NCI-H460 (cell line): ENCODE measurements at places on chromosomes 1 and 21.

DNA sequence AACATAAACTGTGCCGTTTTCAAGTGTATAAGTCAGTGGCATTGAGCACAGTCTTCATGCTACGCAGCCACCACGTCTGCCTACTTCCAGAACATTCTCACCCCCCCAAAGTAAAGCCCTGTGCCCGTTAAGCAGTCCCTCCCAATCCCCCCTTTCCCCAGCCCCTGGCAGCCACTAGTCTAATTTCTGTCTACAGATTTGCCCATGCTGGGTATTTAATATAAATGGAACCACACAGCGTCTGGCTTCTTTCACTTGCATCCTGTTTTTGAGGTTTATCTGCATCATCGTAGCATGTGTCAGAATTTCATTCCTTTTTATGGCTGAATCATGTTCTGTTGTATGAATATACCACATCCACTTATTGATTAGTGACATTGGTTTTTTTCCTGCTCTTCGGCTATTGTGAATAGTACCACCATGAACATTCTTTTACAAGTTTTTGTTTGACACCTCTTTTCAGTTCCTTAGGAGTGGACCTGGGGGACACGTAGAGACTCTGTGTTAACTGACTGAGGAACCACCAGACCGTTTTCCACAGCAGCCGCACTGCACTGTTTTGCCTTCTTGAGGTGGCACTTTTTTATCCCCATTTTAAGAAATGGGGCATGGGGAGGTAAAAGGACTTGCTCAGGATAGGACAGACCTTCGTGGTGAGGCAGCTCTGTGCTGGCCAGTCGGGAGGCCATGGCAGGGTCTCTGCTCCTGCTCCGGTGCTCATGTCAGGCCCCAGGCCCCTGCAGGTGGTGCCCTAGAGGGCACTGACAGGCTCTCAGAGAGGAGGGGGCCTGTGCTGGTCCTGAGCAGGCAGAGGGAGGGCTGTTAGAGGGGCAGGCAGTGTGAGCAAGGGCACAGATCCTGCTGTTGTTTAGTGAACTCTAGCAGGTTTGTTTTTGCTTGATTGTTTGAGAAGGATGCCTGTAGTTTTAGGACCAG, 123.8 kb downstream of the PCBP3 start:
- DNase-seq = no peak

DNA sequence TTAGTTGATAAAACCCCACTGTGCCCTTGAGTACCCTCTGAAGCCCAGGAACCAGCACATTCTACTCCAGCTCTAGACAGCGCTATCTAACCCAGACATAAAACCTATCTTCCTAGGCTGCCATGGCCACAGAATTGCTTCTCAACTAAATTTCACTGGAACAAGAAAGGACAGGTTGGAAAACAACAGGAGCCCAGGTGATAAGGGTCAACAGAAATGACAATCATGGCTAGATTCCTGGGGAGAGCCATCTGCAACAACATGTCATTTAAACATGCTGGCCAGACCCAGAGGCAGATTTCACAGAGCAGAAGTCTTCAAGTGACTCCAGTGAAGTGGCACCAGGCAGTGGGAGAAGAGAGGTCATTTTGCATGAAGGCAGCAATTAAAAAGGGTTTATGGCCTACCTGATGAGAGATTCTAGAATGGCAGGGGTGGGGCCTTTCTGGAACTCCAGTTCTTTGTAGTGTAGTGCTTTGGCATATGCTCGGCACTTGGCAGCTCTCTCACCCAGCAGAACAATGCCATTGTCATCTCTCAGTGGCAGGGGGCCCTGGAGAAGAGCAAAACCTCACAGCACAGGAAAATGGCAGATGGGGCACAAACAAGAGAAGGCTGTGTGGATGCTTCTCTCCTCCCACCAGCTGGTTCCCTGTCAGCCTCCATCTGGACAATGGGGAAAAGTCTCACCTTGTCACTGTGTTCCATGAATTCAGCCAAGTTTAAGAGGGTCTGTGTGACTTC, 9.9 kb downstream of the ANGPTL7 start:
- DNase-seq = no peak

DNA sequence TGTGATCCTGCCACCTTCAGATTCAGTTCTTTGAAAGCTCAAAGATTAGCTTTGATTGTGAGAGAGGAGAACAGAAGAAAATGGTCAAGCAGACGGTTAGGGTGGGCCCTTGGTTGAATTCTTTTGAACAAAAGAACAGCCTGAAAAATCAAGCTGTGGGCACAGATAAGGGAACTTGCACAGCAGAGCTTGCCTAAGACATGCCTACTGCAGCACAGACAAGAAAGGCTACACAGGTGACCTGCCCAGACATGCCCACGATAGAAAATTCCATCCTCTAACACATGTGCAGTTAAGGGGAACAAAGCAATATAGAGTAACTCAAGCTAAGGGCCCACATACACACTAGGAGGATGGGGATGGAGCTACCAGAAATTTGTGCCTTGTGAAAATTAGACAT, 512.5 kb upstream of the LRRC7 start:
- DNase-seq = no peak

GRCh38 chr1:186717286-186717685, 37.1 kb upstream of the PTGS2 start:
- DNase-seq = no peak

- no peak for DNase-seq
Measured at GRCh38 chr1:203638950-203639349, 12.3 kb downstream of the ATP2B4 start.

DNA sequence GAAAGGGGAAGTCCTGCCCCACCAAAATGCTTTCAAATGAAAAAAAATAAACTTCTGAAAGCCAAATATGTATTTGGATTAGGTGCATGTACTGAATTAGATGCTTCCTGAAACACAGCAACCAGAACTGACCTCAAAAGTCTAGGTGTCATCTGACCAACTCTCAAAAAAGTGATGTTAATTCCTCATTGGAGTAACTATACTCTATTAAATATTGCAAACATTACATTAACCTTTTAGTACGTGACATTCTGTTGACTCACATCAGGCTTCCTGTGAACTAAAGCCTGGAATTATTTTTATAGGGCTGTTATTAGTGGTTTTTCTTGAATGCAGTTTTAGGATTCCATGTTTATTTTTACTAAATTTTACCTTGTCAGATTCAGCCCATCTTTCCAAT, 73.5 kb downstream of the ASTN1 start:
- DNase-seq = no peak

DNA sequence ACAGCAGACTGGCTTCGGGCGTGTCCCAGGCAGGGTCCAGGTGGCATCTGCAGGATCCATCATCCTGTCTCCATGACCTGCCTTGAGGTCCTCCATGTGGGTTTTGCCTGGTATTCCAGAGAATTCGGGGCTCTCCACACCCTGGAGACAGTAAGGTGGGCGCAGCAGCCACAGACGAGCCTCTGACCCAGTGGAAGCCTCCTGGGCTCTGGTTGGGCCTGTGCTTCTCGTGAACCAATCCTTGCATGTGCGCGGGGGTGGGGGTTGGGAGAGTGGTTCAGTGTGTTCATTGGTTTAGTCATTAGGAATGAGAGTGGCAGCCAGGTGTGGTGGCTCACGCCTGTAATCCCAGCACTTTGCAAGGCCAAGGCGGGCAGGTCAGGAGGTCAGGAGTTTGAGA, 32.1 kb upstream of the TNFRSF1B start:
- no peak for DNase-seq

GRCh38 chr1:24526940-24527542, 24.4 kb downstream of the RCAN3 start:
- DNase-seq = no peak

DNA sequence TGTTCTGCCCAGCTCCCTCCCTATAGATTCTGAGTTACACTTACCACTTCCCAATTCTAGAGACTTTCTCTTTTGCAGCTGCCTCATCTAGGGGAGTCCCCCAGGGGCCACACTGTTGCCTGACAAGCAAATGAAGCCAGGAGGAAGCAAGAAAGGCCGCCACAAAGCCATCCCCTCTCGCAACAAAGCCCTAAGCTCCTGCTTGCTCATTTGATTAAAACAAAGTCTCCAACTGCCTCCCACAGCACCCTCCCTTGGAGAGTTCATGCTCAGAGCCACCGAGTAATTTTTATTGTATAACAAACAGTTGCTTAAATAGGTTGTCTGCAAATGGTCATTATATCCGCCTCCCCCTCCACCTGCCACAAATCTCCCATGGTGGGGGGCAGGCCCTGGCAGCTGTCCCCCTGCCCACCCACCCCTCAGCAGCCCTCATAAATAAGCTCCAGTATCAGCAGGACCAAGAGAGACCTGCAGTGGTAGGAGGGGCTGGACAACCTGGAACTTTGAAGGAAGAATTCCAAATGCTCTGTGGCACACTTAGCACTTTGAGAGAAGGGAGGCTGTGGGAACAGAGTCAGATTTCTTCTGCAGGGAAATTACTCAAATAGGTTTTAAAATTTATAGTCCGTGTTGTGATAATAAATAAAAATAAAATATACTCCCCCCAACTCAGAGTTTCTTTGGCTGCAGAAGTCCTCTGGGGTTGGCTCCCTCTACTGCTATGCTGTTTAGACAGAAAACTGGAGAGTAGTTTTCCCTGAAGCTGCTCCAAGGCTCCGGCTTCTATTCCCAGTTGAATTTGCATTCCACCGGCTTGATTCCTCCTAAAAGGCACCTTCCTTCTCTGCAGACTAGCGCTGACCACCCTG, 237.5 kb downstream of the TTLL7 start:
- DNase-seq = no peak

DNA sequence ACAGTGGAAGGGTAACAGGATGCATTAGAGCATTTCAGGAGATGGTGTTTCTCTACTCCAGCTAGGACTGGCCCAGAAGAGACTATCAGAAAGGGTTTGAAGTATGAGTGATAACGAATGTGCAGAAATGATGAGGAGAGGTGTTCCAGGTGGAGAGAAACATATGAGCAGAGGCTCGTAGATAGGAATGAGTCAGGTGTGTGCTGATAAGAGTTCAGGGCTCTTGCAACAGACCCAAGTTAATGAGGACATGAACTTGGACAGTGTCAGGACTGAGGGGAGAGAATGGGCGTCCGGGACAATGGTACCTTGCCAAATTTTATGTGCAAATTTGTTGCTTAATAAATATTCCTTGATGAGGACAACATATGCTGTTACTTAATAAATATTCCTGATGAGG, 183.9 kb upstream of the NFIA start:
- DNase-seq = no peak

DNA sequence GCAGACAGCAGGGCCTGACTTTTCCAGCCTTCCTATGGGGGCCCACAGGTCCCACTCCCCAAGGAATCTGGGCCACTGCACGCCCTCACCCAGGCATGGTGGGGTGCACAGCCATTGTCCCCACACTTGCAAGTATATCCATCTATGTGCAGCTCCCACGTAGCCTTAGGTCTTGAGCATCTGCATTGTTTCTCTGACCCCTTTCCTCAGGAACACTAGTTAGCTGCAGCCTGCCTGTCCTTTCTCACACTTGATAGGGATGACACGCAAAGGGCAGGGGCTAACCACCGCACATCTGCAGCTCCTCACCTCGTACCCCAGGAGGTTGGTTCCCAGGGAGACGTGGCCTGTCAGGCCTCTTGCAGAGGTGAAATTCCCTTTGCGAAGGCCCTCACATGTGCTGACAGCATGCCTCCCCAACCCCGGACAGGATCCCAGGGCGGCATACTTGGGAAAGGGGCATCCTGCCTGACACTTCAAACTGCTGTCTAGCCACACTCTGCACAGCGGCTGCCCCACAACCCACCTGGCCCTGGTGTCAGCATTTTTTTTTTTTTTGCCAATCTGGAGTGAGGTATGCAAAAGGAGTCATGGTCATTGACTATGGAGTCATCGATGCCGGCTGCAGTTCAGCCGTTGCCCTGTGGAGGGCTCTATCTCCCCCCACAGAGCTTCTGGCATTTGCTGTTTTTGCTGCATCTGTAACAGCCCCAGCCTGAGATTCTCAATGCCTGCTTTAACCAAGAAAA, 5.0 kb downstream of the JMJD4 start:
- peak; percentile 44 for DNase-seq

DNA sequence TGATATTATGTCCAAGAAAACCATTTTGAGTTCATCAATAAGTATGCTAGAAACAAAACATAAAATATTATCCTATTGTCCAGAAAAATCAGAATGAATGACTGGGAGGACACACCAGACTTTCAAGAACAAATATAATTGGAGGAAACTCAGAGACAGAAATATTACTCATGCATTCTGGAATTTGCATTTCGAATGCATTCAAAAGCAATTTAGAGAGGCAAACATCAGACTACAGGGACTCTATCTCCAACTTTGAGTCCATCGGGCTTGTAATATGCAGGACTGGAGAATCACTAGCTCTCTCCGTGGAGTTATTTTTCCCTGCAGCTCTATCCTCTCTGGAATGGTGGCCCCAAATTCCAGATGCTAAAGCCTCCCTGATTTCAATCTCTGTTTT, 161.8 kb downstream of the CDC42BPA start:
- no peak for DNase-seq

DNA sequence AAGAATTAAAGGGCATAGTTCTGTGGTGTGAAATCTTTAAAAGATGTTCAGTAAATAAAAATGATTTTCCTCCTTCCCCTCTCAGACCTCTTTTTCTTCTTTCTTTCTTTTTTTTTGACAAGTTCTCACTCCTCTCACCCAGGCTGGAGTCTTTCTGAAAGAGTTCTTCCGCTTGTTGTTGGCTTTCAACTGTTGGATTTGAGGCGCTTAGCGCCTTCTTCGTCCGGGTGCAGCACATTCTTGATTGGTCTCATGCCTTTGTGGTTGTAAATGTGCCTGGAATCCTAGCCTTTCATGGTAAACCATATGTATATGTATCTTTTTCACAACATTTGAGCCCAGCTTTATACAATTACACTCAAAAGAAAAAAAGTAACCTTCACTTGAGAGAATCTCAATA, 980 bp upstream of the METTL18 start:
- DNase-seq = no peak

DNA sequence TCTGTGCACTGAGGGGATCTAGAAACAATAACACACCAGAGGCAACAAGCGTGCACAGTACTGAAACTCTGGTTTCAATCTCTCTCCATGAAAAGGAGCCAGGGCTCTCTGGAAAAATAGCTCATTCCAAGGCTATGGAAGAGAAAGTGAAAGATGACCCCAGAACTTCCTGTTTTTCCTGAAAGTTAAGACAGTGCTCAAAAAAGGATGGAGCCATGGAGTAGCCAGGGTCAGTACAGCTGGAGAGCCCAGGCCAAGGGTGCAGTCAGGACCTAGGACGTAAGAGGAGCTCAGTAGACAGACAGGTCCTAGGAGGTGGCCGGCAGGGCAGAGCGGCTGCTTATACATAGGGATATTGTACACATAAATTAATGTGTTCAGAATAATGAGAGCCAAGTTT, 19.1 kb downstream of the NOL9 start:
- DNase-seq = no peak

GRCh38 chr1:230066031-230066430, 1.0 kb upstream of the GALNT2 start:
- no peak for DNase-seq

- DNase-seq = no peak
Measured at GRCh38 chr1:175978926-175979325, 228.2 kb downstream of the COP1 start.

- no peak for DNase-seq
Measured at GRCh38 chr1:207858806-207859205, 52.1 kb downstream of the CD34 start.

GRCh38 chr1:71053758-71054157, 6.1 kb upstream of the PTGER3 start:
- no peak for DNase-seq

- DNase-seq = no peak
Measured at GRCh38 chr1:159068886-159069285, 7.7 kb downstream of the AIM2 start.

- no peak for DNase-seq
Measured at GRCh38 chr1:200980452-200980772, 43.1 kb downstream of the KIF21B start.

- DNase-seq = no peak
Measured at GRCh38 chr21:31878831-31879230, 6.0 kb downstream of the HUNK start.

GRCh38 chr1:151511636-151512215, 539 bp downstream of the CGN start:
- DNase-seq = peak; percentile 21

GRCh38 chr1:236998546-236998945, 5.7 kb downstream of the MT1HL1 start:
- DNase-seq = no peak
